ENCODE measurements at places on chromosomes 16 and 17.
A peak's percentile ranks its signal among the peaks of the same experiment; 100 is the strongest.

- DNase-seq: no peak
These were observed 521.3 kb downstream of the GRIN2A start for GRCh38 chr16:9660898-9661297.

- DNase-seq: no peak
These were observed 7.7 kb downstream of the CORO6 start for GRCh38 chr17:29615048-29615385.

DNA sequence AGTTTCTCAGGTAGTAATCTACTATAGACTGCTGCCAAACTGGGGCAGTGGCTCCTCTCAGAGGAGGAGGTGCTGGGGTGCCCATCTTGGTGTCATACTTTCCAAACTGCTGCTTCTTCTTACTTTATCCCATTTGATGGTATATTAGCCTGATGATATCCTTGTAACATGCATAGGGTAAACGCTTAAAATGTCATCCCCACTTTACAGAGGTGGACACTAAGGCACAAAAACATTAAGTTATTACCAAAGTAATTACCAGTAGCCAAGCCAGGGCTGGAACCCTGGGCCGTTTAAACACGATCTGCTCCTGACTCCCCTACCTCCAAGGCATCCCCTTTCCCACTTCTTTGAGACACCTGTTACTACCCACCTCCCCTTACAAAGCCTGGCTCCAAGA lies 37.8 kb upstream of the CSNK2A2 start:
- no peak for DNase-seq

GRCh38 chr17:82127704-82128103 lies 29.7 kb upstream of the FASN start:
- no peak for DNase-seq

DNA sequence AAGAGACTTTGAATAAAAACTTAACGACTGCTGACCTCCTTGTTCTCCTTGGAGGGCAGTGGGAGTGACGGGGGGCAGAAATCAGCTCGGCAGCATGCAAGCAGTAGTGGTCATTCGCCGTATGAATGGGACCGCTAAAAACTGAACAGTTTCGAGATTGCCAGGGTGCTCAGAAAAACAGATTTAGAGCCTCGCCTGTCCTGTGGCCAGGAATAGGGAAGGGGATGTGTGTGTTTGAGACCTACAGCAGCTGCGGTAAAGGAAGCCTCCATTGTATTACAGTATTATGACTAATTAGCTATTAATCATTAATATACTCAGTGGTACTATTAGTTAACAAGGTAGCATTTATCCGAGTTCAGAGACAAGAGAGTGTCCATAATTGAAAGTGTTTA lies 670 bp upstream of the ZNF652 start:
- DNase-seq: no peak

DNA sequence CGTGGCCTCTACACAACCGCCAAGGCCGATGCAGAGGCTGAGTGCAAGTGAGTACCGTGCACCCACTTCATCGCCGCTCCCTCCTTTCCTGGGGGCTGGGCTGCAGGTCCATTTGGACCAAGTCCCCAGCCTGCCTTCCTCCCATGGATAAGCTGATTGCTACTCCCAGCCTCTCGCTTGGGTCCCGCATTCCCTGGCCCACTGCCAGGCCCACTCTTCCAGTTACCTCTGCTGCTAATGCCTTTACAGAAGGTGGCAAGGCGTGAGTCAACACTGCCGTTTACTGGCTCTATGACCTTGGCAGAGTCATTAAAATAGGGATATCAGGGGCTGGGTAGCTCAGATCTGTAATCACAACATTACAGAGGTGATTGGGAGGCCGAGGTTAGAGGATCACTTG lies 11.2 kb downstream of the SULT1A2 start:
- DNase-seq: no peak

DNA sequence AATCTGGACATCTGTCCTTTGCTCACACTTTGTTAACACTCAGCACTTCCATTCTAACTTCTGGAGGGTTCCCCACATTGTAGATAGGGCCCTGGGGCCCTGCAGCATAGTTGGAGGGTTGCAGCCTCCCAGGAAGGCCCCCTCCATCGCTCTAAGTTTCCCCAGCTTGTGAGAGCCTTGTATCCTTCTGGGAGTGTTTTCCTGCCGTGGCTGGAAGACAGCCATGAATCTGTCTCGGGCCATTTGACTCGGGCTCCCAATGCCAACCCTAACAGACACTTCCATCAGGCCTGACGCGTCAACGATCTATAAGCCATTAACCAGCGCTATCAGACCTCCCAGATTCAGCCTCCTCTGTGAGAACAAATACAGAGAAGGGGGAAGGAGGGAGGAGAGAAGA lies 263.7 kb upstream of the RPL38 start:
- DNase-seq: no peak

DNA sequence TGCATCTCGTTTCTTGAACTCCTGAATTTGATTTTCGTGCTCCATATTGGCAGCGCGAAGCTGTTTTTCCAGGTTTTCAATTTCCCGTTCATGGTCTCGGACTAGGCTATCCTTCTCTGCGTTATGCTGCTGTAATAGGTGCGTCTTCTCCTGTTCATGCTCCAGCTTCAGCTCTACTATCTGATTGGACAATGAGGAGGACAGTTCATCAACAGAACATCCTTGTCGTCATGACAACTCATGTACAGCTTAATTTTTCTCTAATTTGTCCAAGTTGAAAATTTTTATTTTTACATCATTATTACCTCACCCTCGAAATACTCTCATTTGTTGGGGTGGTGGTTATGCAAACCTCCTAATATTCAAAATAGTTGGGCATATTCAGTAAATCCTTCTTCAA lies 289.8 kb downstream of the CEP112 start:
- no peak for DNase-seq

DNA sequence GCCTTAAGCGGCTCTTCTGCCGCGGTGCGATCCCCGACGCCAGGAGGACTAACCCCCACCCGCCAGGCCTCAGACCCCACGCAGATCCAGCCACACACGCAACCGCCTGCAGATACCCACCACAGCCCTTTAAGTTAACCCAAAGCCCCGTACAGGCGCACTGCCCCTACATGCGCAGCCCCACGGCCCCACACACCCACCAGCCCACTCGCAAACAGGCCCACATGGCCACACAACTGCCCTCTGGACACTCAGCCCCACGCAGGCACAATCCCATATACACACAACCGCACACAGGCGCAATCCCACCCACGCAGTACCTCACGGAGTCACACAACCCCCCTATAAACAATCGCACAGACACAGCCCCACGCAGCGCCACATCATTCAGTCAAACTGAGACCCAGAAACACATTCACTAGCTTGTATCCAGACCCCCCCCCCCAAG lies 41.7 kb downstream of the RAI1 start:
- no peak for DNase-seq

DNA sequence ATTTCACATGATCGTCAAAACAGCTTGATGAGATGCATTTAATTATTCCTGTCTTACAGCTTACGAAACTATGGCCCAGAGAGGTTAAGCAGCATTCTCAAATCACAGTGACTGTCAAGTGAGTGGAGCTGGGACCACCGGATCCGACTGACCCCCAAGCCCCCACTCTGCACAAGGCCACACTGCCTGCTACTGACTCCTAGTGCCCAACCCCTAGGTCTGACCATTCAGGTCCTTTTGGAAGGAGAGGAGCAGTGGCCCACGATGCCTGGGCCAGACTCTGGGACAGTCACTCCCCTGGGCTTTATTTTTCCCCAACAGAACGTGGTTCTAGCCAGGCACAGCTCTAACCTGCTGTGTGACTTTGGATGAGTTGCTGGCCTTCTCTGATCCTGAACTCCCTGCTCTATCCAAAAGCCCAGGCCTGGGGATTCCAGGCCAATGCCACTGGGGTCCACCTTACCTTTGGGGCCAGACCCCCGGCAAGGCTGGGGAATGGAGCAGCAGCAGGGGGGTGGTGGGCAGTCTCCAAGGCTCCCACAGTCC lies 9.9 kb downstream of the TSPOAP1 start:
- DNase-seq: peak; percentile 40

- DNase-seq: no peak
These were observed 33.7 kb downstream of the HNF1B start for GRCh38 chr17:37711113-37711512.

DNA sequence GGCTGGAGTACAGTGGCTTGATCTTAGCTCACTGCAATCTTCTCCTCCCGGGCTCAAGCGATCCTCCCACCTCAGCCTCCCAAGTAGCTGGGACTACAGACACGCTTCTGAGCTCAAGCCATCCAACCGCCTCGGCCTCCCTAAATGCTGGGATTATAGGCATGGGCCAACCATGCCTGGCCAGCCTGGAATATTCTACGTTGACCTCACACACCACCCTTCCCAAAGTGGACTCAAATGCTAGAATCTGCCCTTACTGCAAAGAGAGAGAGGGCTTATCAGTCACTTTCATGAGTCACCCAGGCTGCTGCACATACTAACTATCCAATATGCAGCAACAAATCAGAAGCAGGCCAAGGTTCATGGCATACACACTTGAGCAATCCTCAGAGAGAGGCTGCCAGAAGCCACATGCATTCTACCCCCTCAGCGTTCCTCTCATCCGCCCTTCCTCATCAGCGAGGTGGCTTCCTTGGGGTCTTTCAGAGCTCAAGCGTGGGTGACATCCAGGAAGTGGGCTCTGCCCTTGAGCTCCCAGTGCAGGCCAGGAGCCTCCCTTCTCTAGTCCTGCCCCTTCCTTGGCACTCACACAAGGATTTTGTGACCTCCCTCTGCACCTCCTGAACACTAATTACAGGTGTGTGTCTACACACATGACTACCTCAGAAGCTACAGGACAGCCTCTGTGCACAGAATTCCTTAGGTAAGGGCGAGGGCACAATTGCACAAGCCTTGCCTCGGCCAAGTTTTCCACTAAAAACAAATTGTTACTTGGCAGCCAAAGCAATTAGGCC lies 24.8 kb upstream of the SIAH1 start:
- DNase-seq: no peak

- DNase-seq: no peak
These were observed 38.7 kb downstream of the ZFPM1 start for GRCh38 chr16:88491560-88492310.

- DNase-seq: no peak
These were observed 309.6 kb downstream of the KCNJ2 start for GRCh38 chr17:70478902-70479301.

GRCh38 chr16:27950206-27950887 lies 113.2 kb downstream of the GSG1L start:
- DNase-seq: peak; percentile 14

- DNase-seq: no peak
These were observed 817 bp downstream of the NDUFAF8 start for GRCh38 chr17:81239714-81240555.

DNA sequence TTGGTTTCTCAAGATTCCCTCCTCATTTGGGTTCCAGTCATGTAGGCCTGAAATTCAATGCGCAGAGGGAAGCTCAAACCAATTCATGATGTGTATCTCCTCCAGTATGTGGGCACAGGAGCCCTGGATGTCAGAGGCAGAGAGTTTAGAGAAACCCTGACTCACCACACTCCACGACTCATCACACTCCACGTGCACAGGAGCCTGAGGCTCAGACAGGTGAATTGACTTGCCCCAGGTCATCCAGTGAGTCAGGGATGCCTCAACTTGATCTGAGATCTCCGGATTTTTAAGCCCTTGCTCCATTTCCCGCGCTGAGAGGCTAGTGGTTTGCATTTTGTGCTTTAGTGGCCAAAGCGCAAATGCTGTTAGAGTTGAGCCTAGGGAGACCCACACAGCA lies 183.9 kb downstream of the HAPSTR1 start:
- no peak for DNase-seq

GRCh38 chr17:55710410-55710809 lies 12.3 kb downstream of the TMEM100 start:
- no peak for DNase-seq

GRCh38 chr16:65833171-65833871 lies 533.2 kb upstream of the CDH5 start:
- DNase-seq: no peak

DNA sequence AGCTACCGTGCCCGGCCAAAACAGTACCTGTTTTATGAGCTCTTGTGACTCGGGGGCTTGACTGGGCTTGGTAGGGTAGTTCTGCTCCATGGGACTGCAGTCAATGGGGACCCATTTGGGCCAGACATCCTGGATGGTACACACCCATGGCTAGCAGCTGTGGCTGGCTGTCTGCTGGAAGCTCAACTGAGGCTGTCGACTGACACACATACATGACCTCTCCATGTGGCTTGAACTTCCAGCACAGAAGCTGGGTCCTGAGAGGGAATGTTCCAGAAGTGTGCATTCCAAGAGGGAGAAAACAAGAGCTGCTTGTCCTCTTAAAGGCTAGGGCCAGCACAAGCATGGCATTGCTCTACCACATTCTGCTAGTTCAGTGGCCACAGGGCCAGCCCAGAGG lies 14.9 kb upstream of the NKD1 start:
- DNase-seq: no peak

GRCh38 chr16:85992779-85993178 lies 93.8 kb downstream of the IRF8 start:
- DNase-seq: no peak

DNA sequence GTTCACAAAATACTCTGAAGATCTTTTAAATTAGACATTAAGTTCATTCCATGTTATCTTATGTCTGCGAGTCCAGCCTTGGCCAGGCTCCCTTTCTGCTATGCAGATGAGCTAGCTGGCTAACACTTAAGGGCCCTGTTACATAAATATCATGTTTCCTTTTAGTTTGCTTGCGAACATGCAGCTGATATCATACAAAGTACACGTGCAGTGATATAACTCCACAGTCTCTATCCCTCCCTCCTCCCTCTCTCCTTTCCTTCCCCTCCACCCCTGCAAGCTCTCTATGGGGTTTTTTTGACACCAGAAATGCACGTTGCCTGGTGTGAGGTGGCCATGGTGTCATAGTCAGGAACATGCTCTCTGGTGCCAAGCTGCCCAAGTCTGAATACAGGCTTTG lies 46.1 kb downstream of the ARHGAP17 start:
- DNase-seq: no peak

DNA sequence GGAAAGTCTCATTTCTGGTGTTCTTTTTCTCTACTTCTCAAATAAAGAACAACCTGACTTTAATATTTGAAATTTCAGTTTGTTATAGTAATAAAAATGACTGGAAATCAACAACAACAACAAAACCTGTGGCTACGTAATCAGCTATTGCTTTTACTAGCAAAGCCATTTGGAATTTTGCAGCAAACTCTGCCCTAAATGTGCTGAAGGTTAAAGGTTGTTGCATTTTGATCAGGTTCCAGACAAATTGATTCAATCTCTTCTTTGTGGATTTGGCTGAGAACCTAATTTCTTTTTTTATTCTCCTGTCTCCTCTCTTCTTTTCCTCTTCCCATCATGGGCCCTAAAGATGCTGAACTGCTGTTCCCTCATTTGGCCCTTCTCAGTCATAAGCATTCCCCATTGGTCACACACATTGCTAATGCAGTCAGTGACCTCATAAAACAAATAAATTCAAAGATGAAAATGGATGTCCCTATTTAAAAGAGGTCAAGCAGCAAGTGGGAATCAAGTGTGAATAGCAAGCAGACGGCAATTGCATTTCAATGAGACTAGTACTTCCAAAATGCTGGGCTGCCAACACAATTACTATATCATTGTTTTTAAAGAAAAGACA lies 795.1 kb upstream of the CDH8 start:
- no peak for DNase-seq

All from sigmoid colon (tissue), 7 donors.